ENCODE measurements at places on chromosomes 16 and 17. TPM values are rescaled to one million over a fixed set of nuclear protein-coding genes. Genes with fewer than 3 reads are reported as not detected.

DNA sequence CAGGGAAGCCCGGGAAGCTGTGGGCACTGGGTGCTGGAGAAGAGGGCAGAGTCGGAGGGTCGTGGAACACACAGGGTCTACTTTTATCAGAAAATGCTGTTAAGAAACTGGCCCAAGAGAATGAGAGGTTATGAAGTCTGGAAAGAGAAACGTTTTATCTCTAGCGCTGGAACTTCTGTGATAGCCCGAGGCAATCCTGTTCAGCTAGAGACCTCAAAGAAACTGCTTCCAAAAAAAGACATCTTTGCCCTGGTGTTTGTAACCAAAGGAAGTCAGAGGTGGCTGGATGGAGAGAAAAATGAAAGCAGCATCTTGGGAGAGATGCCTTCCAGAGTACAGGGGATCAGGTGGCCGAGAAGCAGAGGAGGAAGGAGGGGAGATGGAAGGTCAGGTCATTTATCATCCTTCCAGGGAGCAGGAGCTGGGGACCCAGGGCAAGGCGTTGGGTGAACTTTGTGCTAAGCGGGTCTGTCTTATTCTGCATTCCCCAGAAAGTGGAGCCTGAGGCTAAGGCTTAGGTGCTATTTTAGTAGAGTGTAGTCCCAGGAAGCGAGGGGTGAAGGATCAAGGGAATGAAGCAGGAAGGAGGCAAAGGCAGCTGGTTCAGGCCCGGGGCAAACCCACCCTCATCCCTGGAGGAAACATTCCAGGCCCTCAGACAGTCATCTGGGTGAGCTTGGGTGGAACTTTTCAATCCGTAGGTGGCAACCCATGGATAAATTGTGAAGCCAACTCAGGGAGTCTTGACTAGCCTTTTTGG, 66.5 kb downstream of the MGAT5B start:
- no peak for DNase-seq

GRCh38 chr16:66750279-66751052, 943 bp downstream of the DYNC1LI2 start:
- no peak for DNase-seq

- no peak for DNase-seq
Measured at GRCh38 chr16:57955572-57956188, 15.2 kb downstream of the CNGB1 start.

GRCh38 chr17:47866941-47867340, 16.0 kb upstream of the SP6 start:
- DNase-seq, result no peak

GRCh38 chr16:88467541-88467944, 14.5 kb downstream of the ZFPM1 start:
- no peak for DNase-seq

DNA sequence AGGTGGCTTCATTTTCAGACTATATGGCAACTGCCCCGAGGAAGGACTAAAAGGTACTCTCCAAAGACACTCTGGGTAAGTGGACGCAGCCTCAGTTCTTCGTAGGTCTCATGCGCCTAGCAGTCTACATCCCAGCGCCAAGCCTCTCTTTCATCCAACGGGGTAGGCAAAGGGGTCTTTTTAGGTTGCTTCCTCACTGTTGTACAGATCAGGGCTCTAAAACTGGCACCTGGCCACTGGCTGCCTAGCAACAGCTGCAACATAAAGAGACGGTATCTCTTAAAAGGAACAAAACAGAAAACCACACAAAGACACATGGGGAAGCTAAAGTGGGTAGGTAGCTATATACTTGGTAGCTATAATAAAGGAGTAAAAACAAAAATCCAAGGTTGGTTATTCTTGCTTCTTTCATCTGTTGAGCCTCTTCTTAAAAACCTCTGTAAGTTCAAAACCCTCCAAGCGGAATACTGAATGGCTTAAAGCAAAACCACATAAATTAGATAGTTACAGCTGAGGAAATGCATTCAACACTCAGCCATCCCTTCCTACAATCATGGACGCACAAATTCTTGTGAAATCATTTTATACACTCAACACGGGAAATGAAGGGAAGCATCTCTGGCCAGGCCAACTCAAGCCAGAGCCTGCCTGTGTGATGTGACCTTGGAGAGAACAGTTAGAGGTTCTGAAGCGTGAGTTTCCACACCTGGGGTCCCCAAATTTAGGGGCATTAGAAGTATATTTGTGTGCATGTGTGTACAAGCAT, 22.7 kb downstream of the CYTH1 start:
- DNase-seq, result no peak

- DNase-seq, result no peak
Measured at GRCh38 chr16:54347961-54348360, 61.4 kb upstream of the IRX3 start.

GRCh38 chr16:27495191-27495590, 54.5 kb downstream of the GTF3C1 start:
- no peak for DNase-seq

DNA sequence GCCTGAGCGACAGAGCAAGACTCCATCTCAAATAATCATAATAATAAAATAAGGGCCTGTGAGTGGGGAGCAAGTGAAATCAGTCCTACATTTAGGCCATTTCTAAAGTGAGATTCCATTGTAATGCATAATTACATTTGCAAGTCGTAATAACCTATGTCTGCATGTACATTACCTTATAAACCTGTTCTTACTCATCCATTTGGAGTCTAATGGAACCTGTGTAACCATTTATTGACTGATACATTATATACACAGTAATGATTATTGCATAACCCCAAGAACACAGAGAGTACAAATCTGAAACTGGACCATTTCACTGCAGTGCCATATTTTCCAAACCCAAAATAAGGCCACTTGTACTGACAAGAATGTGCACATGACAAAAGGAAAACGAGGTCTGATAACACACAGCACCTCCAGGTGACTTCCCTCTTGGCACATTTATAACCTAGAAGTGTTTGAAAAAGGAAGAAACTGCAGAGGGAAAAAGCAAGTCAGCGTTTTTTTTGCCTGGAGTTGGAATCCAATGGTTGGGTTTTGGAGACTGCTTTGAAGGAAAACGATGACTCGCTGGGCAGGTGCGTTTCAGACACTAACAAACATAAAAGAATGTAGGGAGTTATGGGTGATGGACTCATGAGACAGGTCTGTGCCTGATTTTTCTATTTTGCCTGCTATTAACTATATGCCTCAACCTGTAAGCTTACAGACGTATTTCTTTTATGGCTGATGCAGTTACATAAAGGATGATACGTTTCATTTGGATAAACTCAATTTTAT, 63.6 kb upstream of the KIFC3 start:
- DNase-seq, result no peak

The CEP295NL gene
- 10.7 TPM for total RNA-seq

The GALR2 gene
- 2.3 TPM for total RNA-seq

The TTYH2 gene
- total RNA-seq, result 30.3 TPM
